Activated B cell treated with CpG ODN at 0.5 μM for 24 hours (primary cell): ENCODE measurements at places on chromosomes 4 and X. TPM values are rescaled to one million over a fixed set of nuclear protein-coding genes. Genes with fewer than 3 reads are reported as not detected.

The ADAM29 gene
- not detected in 2 replicates for total RNA-seq

The IL1RAPL1 gene
- total RNA-seq, result not detected in 2 replicates

The MAGEC2 gene
- total RNA-seq, result not detected in 2 replicates

The GPRASP1 gene
- 4.6 and 5.9 TPM in 2 replicates for total RNA-seq

The TMPRSS11D gene
- not detected in 2 replicates for total RNA-seq

The TDO2 gene
- total RNA-seq, result not detected in 2 replicates

The HMX1 gene
- total RNA-seq, result not detected in 2 replicates

The ARMCX4 gene
- 3.6 and 4.6 TPM in 2 replicates for total RNA-seq

The XAGE2 gene
- total RNA-seq, result not detected in 2 replicates

The IKBKG gene
- total RNA-seq, result 52.9 and 61.1 TPM in 2 replicates

The IBSP gene
- total RNA-seq, result not detected in 2 replicates

The DCHS2 gene
- total RNA-seq, result 0.02 and 0.13 TPM in 2 replicates
